ENCODE measurements at places on chromosomes 6 and 20.

- DNase-seq, result no peak
Measured at GRCh38 chr20:33250666-33251065, 14.9 kb downstream of the BPIFA1 start.

DNA sequence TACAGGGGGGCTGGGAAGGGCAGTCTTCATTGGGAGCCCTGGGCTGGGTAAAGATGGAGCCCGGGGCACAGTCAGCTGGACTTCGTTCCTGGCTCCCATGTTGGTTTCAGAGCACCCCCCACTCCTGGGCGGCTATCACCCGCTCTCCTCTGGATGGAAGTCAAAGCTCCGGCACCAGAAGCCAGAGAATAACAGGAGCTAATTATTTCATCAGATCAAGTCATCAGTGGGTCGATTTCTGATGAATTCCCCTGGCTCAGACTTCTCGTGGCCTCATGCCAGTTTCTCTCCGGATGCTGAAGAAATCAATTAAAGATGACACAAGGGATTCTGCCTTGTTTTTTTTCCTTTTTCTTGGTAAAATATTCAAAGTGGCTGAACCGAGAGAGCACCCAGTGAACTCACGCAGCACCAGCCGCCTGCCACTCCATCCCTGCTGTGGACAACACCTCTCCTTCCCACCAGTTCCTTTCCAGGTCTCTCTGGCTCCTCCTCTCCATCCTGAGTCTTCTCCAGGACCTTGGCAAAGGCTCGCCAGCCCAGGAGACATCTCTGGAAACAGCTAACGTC lies 22.5 kb downstream of the SULF2 start:
- DNase-seq, result no peak

- no peak for DNase-seq
Measured at GRCh38 chr6:53041356-53041755, 23.8 kb upstream of the FBXO9 start.

- DNase-seq, result no peak
Measured at GRCh38 chr6:18347021-18347577, 40.1 kb upstream of the RNF144B start.

DNA sequence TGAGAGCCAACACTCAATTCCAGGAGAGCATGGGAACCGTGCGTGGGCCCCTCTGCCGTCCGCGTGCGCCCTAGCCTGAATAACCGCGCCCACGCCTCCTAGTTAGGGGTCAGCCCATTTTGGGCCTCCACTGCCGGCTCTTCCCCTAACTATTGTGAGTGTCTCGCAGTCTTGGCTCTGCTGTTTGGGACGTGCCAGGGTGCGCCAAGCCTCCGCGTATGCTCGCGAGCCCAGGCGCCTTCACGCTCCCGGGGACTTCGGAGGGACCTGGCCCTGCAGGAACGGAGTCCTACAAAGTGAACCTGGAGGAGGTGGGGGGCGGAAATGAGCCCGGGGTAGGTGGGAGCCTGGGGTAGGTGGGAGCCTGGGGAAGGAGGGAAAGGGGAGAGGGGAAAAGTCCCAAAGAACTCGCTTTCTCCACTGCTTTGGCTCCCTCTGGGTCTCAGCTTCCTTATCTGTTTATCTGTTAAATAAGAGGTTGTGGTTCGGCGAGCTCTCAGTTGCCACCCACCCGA lies 873 bp upstream of the GCM2 start:
- no peak for DNase-seq

GRCh38 chr6:16345449-16346330 lies 107.3 kb downstream of the GMPR start:
- no peak for DNase-seq

GRCh38 chr6:116625872-116626271 lies 9.6 kb downstream of the RSPH4A start:
- DNase-seq, result no peak

GRCh38 chr6:167549213-167549612 lies 224.3 kb downstream of the TTLL2 start:
- DNase-seq, result no peak

DNA sequence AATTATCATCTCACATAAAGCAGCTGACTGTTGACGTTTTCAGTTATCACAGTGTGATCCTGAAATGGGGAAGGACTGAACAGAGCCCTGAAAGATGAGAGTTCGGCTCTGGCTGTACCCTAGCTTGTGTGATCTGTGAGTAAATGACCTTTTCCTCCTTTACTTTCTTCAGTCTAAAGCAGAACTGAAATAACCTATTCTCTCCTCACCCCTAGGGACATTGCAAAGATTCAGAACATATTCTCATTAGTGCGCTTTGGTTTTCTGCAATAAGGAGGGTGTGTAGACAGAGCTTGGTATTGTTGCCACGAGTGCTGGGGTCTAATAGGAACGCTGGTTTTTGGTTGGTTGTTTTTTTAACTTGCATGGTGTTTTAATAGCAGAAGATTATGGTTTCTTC lies 16.7 kb downstream of the FARS2 start:
- no peak for DNase-seq

DNA sequence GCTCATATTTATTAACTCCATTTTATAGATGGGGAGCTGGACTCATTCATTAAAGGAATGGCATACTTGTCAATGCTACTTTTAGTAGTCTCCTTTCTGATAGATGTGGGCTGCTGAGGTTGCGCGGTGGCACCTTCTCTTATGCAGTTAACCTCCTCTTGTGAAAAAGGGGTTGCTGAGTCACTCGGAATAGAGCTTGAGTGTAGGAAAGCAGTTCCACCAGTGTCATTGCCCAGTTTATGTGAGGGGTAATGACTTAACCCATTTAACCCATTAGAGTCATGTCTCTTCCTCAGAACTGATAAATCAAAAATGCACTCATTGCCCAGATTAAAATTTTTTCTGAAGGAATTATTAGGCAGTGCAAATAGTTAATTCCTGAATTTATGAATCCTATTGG lies 6.3 kb downstream of the MAPK14 start:
- no peak for DNase-seq

DNA sequence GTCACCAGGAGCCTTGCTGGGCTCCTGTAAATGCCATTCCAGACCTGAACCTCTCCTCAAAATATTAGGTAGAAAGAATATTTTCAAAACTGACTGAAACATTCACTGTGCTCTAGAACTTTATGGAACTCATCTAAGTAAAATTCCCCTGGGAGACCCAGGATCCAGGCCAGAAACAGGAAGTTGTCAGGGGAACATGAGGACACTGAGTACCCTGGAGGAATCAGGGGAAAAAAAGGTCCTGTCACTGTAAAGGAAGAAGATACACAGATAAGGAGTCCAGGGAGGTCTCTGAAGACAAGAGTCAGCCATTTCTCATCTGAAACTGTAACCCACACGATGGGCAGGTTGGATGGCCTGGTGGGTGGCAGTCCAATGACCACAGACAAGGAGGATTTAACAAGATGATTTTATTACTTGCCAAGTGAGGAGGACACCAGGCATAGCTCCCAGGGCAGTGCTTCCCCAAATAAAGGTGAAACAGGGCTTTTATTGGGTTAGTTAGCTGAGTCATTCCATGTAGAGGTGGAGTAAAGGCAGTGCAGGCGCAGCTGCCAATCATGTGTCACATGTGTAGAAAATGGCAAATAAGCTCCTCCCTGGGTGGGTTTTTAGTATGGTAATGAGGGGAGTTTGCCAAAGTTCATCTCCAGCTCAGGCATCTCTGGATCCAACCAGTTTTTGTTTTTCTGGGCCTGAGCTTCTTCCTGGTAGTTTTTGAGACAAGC lies 138.5 kb downstream of the RCAN2 start:
- no peak for DNase-seq

GRCh38 chr6:147080225-147080624 lies 124.0 kb upstream of the STXBP5 start:
- no peak for DNase-seq

DNA sequence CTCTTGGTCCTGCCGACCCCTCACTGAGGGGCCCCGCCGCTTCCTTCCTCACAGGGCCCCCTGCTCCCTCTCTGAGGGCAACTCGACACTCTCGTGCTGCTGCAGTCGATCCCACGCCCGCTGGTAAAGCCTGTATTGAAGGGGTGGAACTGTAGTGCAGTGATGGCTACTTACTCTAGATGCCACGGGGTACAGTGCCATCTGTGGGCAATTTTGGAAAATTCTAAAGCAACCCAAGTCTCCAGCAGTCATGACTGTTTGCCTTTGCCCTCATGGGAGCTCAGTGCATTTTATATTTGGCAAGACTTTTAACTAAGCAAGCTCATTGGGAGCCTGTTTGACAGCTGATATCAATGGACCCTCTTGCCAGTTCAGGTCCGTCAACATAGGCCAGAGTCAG lies 6.5 kb upstream of the C6orf136 start:
- DNase-seq, result no peak

- no peak for DNase-seq
Measured at GRCh38 chr6:161363286-161363685, 89.4 kb upstream of the AGPAT4 start.

DNA sequence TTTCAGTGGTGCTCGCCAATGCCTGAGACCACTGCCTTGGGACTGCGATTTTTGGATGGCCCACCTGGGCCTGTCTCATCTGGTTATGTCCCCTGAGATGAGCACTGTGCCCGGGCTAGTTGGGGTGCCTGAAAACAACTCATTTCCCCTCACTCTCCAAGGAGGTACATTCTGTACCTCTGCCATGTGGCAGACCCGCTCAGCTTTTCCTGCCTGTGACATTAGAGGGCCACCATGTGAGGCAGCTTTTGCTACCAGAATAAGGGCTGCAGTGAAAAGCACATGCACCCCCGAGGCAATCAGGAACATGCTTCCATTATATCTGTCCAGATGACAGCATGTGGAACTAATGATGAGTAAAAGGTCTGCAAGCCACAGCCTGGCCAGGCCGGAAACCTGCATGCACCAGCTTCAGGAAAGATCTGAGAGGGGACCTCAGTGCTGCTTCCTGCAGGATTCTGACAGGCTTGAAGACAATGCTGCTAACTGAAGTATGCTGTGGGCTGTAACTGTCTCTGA lies 11.3 kb upstream of the SRSF6 start:
- no peak for DNase-seq

DNA sequence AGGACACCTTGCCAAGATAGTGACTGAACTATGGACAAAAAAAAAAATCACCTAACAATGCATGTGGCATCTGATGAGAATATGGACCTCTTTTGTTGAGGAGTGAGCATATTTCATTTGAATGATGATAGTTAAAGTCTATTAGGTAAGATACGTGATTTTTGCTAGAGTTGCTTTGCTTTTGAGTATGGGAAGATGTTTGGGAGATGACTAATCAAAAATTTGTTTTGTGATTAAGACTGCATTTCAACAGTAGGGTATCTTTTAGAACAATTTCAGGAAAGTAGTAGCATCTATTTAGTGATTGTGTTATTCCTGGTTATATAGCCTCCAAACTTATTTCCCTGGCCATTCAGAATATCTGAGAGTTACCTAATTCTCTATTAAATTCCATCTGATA lies 878.6 kb upstream of the CITED2 start:
- DNase-seq, result no peak

GRCh38 chr20:52904837-52905236 lies 67.3 kb upstream of the TSHZ2 start:
- no peak for DNase-seq

- no peak for DNase-seq
Measured at GRCh38 chr20:20251836-20252235, 116.1 kb upstream of the INSM1 start.

DNA sequence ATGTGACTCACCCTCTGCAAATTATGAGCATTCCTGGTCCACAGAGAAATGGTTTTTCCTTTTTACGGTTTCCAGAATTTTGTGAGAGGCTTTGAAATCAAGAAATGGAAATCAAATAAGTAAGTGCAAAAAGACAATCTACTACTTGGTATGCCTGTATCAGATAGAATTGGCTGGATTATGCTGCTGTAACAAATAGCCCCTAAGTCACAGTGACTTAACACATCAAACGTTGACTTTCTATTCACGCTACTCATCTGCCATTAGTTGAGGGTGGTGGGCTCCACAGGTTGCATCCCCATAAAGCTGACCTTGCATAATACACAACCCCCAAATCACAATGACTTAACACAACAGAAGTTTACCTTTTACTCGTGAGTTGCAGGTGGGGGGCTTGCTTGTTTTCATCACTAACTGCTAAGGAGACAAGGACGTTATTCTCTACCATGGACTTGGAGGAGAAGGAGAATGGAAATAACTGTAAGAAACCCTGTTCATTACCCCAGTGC lies 44.4 kb downstream of the TSHZ2 start:
- no peak for DNase-seq

DNA sequence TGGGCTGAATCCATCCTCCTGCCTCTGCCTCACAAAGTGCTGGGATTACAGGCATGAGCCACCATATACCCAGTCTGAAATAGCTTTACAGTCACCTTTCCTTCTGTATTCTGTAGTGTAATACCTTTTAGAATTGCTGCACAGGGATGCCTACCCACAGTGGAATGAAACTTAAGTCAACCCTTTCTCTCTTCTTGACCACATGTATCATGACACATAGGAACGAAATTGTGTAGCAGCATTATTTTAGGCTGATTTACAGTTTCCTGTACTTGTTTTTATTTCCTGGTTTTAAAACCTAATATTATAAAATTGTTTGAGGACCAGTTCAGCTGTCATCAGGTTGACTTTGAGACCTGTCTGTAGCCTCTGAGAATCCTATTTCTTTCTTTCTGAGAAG lies 297.8 kb downstream of the ZFAND3 start:
- no peak for DNase-seq

- no peak for DNase-seq
Measured at GRCh38 chr6:41352396-41352795, 17.0 kb downstream of the NCR2 start.

DNA sequence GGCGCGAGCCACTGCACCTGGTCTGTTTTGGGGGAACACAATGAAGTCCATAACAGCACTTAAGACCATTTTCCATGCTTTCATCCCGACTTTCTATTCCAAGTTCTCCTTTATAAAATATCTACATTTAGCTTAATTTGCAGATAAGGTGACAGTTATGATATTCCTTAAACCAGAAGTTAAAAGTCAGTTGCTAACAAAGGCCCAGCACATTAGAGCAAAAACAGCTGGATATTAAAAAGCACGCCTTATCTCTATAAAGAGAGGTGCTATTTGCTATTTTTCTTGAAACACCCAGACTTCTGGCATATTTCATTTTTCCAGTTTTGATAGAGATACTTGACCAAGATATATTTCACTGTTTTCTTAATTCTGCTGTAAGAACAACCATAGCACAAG lies 15.8 kb downstream of the OR2B2 start:
- DNase-seq, result no peak

GRCh38 chr6:16729183-16729691 lies 32.0 kb downstream of the ATXN1 start:
- no peak for DNase-seq

DNA sequence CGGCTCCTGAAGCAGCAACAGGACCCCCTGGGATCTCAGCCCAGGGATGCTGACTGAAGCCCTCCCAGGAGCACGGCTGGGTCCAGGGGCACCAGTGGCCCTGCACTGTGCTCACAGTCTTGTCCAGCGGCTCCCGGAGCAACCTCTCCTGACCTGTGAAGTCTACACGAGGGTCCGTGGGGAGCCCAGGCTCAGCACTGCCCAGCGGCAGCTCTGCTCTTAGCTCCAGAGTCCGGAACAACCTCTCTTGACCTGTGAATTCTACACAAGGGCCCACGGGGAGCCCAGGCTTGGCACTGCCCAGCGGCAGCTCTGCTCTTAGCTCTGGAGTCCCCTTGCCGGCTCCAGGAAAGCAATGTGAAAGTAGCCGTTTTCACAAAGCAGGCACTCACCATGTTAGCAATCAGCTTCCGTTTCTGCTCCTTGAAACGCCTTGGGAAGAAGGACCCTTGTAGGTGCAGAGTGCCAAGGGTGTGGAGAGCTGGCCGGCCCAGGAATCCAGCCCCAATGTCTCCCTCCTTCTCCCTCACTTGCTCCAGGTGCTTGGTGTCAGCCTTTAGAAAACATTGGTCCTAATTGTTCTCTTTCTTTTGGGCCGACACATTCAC lies 310.9 kb downstream of the CDH4 start:
- DNase-seq, result no peak

GRCh38 chr6:143961886-143962878 lies 45.9 kb downstream of the PLAGL1 start:
- no peak for DNase-seq

GRCh38 chr6:36692220-36692619 lies 5.4 kb upstream of the RAB44 start:
- peak; percentile 61 for DNase-seq

Measured in upper lobe of right lung (tissue), 1 donor.